ENCODE measurements at places on chromosomes 2 and 18.

DNA sequence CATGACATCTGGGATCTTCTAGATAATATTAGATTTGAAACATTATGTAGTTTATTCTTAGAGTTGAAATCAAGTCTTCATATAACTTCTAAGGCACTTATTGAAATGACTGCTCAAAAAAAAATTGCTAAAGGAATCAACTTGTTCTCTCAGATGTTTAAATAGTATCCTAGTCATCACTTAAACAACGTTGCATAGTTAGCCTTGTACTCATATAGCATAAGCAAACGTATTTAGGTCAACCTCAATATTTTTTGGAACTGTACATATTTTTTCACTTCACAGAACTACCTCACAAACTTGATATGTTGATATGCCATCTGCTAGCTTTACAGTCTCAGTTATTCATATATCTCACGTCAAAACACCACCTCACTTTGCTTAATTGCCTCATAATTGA, 47.1 kb upstream of the CREB1 start:
- DNase-seq = no peak

DNA sequence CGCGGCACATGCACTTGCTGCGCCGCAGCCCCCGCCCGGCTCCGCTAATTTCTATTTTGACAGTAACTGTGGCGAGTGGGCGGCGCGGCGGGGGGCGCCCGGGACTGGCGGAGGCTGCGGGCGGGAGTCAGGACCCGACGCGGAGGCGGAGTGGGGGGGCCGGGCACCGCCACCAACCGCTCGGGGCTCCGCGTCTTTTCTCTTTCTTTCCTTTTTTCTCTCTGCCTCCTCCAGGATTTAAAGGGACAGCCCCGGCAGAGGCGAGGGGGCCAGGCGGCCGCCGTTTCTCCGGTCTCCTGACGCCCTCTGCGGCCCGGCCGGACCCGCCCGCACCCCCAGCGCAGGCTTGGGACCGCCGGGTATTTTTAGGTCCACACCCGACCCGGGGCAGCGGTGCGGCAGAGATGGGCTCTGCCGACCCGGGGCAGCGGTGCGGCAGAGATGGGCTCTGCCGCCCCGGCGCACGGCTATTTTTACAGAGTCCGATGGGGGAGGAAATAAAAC, 460 bp upstream of the ZBTB7C start:
- DNase-seq = no peak

DNA sequence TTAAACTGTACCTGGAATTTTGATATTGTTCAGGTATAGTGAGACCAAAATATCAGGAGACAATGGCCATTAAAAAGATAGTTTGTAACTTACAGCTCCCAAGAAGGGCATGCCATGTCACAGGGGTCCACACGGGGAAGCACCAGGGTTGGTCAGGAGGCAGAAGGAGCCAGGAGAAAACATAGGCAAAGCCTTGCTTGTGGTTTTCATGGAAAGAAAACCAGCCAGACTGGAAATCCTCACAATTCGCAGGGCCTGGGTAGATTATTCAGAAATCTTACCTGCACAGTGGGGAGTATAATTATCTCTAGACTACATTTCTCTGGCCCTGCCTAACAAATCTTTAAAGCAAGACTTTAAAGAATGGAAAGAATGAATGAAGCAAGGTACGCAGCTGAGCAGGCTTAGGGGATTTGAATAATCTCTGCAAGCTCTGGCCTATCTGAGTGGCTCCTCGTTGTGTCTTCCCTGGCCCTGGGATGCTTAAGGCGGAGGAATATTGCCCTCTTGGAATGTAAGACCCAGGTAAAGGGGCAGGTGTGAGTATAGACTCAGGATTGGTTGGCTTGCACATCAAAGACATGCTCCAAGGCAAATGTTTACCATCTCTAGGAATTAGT, 66.9 kb upstream of the CDC42EP3 start:
- no peak for DNase-seq

DNA sequence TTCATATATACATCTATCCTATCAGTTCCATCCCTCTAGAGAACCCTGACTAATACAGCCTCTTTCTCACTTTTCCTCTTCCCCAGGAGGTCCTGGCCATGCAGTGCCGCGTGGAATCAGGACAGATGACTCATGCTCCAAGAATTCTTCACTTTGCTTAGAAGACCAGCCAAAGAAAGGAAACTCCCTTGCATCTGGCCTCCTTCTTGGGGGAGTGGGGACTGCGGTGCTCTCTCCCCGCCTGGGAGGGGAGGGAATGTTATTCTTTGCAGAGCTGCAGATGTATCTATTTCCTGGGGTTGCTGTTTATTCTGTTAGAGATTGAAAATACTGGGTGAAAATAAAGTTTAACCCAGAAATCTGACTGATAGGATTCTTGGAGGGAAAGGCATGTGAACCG, 111.5 kb upstream of the SH3BP4 start:
- DNase-seq = no peak

- no peak for DNase-seq
Measured at GRCh38 chr18:23053776-23054457, 81.4 kb upstream of the CABLES1 start.

DNA sequence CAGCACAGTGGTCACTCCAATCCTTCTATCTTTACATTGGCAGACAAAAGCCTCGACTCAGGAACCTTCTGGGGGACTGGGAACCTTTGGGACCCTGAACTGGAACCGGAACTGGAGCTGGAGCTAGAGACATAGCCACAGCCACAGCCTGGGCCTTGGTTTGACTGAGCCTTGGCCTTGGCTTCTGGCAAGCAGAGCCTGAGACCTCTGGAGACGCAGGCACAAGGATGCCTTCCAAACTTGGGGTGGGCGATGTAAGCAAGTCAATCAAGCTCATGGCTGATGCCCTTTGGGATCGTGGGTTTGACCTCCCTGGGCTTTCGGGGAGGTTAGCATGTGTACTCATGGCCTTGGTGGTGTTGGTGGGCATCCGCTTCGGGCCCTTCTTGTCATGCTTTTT, 619.3 kb downstream of the MBD2 start:
- no peak for DNase-seq

DNA sequence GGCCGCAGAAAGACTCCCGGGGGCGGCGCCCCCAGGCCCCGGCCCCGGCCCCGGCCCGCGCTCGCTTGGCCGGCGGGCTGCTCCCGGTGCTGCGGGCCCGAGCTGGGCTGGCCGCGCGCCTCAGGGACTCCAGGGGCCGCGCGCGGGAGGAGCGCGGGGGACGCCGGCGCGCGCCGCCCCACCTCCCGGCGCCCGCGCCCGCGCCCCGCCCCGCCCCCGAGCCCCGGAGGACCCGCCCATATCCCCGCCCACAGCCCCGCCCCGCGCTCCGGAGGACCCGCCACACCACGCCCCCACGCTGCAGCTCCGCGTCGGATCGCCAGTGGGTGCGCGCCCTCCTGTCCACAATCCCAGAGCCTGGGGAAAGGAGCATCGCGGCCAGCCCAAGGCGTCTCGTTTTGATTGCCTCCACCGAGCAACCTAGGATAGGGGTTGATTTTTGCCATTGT, at the start of gene PARD6G:
PARD6G (minus strand) TSS at position 122 of the 449 bp plus-strand sequence. CDS start 166 bp downstream, outside the sequence.
- peak; percentile 71 for DNase-seq

- DNase-seq = no peak
Measured at GRCh38 chr2:118237451-118237850, 149.2 kb downstream of the INSIG2 start.

DNA sequence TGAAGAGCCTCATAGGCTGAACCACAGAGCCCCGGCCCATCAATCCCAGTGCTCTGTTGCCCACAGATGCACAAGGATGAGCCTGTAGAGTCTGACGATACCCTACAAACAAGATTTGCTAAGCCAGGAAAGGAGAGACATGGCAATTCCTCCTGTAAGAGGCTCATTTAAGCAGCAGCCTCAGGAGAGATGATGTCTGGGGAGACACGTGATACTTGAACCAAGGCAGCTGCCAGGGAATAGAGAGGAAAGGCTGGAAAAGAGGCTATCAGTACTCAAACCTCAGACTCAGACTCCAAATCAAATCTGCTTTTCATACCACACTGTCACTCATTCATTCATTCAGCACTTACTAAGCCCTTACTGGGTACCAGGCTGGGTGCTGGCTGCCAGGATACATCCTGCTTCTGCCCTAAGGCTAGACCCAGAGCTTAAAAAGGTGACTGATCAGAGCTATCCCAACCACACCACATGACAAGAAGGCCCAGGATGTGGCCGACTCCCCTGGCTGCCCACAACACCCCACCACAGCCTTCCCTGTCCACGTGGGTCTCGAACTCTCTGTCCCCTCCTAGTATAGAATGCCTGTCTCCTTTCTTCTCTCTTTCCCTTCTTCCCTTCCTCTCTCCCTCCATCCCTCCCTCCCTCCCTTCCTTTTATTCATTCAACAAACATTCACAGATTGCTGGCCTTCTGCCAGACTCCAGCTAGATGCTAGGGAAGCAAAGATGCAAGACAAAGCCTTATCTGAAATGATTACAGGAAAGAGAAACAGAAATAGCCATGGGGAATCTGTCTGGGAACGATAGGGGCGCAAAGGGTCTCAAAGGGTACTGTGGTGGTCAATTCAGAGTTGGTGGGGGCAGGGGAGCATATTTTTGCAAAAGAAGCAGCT, 23.4 kb upstream of the KCNK3 start:
- DNase-seq = no peak

- no peak for DNase-seq
Measured at GRCh38 chr2:169185711-169186110, 116.3 kb downstream of the DHRS9 start.

DNA sequence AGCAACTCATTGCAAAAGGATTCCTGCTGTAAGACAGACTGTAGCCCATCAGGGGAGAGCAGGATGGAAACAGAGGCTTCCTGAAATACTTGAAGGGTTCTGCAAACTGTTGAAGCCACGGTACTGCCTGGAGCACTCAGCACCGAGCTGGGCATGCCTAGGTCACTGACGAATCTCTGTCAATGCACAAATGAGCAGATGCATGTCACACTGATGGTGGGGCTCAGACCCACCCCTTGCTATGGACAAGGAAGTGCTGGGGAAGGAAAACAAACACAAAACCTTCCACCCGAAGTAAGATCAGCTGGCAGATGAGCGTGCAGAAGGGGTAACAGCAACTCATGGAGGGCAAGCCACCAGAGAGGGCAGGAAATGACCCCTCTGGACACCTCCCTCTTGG, 136.7 kb downstream of the BCL2 start:
- DNase-seq = no peak

DNA sequence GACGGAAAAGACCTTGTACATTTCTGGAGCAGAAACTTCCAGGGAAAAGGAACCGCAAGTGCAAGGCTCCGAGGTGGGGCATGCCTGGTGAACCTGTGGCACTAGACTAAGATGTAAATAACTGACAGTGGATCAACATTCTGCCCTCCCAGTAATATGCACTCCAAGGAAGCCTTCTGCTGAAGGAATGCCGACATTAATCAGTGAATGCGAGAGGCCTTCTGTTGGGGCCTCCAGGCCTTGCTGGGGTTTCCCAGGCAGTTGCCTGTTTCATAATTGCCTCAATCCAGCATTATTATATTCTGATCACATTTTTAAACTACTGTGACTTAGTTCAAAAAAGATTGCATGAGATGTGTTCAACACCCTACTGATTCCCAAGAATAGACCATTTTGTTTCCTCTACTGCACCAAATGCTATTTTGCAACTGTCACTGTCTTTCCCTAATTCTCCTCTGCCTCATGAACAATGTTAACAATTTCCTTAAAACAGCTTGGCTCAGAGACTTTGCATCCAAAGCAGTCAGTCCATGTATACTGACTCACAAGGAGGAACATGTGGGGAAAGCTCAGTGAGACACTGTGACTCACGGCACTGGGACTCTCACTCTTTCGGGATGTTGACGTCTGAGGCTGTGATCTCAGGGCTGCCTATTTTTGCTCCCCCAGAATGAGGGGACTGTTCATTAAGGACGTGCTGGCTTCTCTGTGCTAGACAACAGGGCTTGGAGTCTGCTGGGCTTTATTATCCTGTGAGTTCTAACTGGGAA, 10.5 kb upstream of the DSG2 start:
- DNase-seq = no peak

- DNase-seq = peak; percentile 36
Measured at GRCh38 chr18:44895176-44895798, 214.6 kb downstream of the SETBP1 start.

DNA sequence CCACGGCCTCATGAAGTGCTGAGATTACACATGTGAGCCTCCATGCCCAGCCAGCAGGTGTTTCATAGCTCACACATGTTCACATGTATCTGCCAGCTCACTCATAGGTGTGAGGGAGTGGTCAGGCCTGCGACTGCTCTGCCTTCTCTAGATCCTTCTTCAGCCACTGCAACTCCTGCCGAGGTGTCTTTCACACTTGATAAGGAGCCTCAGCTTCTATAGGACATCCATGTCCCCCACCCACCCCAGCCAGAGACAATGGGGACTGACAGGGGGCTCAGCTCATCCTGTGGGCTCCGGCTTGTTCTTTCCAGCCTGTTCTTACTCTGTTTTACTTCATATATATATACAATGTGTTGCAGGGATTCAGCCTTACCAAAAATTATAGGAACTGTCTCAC, 286.5 kb upstream of the MGAT5 start:
- no peak for DNase-seq

- DNase-seq = no peak
Measured at GRCh38 chr18:9594823-9595596, 19.3 kb downstream of the PPP4R1 start.

DNA sequence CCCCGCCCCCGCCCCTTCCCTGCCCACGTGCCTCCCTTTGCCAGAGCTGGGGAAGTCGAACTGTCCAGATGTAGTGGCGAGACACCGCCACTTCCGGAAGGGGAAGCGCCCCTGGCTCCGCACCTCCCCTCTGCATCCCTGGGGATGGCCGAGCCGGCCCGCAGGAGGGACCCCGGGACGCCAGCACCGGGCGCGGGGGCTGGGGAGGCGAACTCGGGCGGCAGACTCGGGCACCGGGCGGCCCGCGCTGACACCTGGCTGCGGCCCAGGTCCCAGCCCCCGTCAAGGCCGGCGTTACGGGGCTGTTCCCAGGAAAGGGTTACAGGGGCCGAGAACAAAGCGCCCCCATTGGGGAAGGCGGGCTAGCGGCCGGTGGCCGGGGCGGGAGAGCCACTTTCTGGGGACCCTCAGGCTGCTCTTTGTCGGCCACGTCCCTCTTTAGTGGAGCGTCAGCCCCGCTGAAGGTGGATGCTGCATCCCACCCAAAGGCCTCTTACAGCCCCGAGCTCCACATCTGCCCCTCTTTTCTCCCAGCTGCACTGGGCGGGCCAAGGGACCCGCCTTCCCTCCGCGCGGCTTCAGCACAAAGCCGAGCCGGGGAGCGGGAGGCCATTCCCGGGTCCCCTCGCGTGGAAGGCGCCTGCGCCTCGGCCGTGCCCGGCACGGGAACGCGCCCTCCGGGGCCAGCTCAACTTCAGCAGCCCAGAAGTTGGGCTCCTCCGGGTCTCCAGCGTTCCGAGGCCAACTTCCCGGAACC, 1.3 kb downstream of the SDC1 start:
- no peak for DNase-seq

- DNase-seq = no peak
Measured at GRCh38 chr2:86160156-86160952, 34.9 kb downstream of the IMMT start.

GRCh38 chr2:112849956-112850355, 13.4 kb upstream of the IL1B start:
- DNase-seq = no peak

DNA sequence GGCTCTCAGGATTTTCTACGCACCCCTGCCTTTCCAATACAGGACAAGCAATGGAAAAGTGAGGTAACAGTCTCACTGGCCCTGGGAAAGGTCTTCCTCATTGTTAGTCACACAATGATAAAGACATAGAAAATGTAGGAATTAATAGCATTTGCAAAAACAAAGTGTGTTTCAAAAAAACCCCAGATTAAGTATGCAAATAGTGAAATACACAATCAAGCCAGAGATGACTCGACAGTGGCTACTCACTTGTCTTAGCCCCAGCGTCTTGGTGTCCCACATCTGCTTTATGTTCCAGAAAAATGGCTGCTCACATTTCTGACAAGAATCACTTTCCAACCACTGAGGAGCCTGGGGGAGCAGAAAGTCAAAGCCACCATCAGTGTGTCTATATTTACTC, 47.0 kb upstream of the AP1S3 start:
- DNase-seq = no peak

All from caudate nucleus (tissue), 63 donors.